ENCODE measurements at places on chromosomes 11 and 22.

- no peak for DNase-seq
These were observed 200.3 kb upstream of the B3GAT1 start for GRCh38 chr11:134612140-134613030.

GRCh38 chr11:34859496-34859895 lies 56.7 kb downstream of the APIP start:
- no peak for DNase-seq

DNA sequence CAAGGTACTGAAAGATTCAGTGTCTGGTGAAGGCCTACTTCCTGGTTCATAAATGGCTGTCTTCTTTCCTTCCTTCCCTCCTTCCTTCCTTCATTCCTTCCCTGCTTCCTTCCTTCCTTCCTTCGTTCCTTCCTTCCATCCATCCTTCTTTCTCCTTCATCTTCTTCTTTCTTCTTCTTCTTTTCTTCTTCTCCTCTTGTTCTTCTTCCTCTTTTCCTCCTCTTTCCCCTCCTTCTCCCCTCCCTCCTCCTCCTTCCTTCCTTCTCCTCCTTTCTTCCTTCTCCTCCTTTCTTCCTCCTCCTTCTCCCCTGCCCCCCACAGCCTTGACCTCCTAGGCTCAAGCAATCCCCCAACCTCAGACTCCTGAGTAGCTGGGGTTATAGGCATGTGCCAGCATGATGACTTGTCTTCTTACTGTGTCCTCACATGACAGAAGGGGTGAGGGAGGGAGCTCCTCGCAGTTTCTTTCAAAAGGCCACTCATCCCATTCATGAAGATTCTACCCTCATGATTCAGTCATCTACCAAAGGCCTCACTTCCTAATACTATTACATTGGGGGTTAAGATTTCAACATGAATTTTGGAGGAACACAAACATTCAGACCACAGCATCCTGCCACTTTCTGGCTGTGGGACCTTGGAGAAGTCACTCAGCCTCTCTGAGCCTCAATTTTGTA lies 22.6 kb upstream of the CCDC134 start:
- peak; percentile 9 for DNase-seq

DNA sequence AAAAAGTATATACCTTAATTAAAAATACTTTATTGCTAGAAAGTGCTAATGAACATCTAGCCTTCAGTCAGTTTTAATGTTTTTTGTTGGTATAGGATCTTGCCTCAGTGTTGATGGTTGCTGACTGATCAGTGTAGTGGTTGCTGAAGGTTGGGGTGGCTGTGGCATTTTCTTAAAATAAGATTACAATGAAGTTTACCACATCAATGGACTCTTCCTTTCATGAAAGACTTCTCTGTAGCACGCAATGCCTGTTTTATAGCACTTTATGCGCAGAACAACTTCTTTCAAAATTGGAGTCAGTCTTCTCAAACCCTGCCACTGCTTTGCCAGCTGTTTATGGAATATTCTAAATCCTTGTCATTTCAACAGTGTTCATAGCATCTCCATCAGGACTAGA lies 50.6 kb downstream of the LDLRAD3 start:
- no peak for DNase-seq

GRCh38 chr11:86747801-86748200 lies 52.5 kb upstream of the PRSS23 start:
- DNase-seq: no peak

DNA sequence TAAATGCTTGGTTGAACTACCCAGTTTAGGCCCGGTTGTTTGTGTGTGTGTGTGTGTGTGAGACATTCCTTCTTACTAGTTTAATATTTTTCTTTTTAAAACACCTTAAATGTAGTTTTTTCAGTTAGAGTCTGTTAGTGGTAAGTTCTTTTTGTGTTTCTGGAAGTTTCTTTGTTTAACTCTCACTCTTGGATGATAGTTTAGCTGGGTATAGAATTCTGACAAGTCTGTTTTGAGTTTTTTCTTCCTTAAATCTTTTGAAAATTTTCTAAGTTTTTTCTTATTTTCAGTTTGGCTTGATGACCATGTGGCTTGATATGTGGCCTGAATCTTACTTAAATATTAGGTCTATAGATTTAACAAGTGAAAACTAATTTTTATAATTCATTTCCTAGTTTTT lies 60.1 kb downstream of the PDE3B start:
- no peak for DNase-seq

DNA sequence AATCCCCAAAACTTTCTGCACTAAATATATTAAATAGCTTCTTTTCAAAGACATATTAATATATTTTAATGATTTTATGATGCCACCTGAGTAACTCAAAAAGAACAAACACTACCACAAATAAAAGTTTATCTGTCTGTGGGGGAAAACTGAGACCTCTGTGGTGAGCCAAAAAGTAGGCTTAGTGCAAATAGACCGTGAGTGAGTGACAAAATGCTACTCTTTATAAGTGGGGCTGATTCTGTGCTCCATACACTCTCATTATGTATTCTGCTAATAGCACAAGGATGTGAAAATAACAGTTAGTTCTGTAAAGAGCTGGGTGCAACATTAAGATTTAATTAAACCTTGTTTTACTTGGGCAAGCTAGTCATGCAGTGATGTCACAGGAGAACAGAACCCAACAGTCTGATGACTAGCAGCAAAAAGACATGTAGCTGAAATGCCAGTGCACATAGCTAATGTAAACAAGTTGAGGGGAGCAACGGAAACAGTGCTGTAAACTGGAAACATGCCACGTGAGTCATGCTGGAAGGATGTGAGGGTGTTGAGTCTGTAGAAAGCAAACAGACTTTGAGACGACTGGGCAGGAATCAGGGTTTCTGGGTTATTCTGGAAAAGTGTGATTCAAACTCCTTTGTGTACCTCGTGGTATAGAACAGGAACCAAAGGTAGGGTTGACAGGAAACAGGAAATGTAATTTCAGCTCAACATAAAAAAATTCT lies 1130.4 kb downstream of the LRRC4C start:
- DNase-seq: no peak

- DNase-seq: no peak
These were observed 38.9 kb downstream of the LINC01488 start for GRCh38 chr11:69520186-69520916.

DNA sequence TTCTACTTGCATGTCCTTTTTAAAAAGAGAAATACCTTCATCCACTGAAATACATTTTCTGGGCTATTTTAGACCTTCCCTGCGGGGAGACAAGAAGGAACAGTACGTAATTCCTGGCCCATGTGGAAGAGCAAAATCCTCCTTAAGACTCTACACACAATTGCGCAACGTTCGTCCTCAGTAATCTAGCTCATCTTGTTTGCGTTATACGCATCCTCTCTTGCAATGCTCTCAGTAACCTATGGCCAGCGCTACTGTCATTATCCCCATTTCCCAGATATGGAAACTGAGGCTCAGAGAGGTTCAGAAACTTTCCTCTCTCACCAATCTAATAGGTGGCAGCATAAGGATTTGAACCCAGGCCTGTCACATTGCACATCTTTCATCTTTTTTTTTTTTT lies 54.6 kb downstream of the RPUSD4 start:
- DNase-seq: no peak
